ENCODE measurements at places on chromosomes 13 and 19. TPM values are rescaled to one million over a fixed set of nuclear protein-coding genes. Genes with fewer than 3 reads are reported as not detected.

The APBA3 gene
- total RNA-seq, result 11.2 TPM

The TUBA3C gene
- total RNA-seq, result not detected

The LRFN3 gene
- total RNA-seq, result 15.7 TPM

The IQCN gene
- total RNA-seq, result 0.58 TPM

The ZFP14 gene
- 2.2 TPM for total RNA-seq

The ERICH6B gene
- not detected for total RNA-seq

The CYP2A7 gene
- not detected for total RNA-seq

The RCBTB2 gene
- 1.4 TPM for total RNA-seq

All from A549 treated with Hydrocortisone at 1 μM for 4 hours (cell line).